Progenitor cell of endocrine pancreas (in vitro differentiated cells): ENCODE measurements at places on chromosomes 11 and 22. TPM values are rescaled to one million over a fixed set of nuclear protein-coding genes. Genes with fewer than 3 reads are reported as not detected.
A peak's percentile ranks its signal among the peaks of the same experiment; 100 is the strongest.

UPK3A gene
- total RNA-seq: 0.57 and 1.9 TPM in 2 replicates

OR52I1 gene
- not detected in 2 replicates for total RNA-seq

C11orf65 gene
- total RNA-seq: 0.42 and 0.67 TPM in 2 replicates

APOL1 gene
- total RNA-seq: 0.12 TPM in 1 of 2 replicates, not detected in the other

CABP4 gene
- 0.18 TPM in 1 of 2 replicates, not detected in the other for total RNA-seq

CEP57 gene
- 70.5 and 73.3 TPM in 2 replicates for total RNA-seq

SBF2 gene
- 43.8 and 44.9 TPM in 2 replicates for total RNA-seq

DNA sequence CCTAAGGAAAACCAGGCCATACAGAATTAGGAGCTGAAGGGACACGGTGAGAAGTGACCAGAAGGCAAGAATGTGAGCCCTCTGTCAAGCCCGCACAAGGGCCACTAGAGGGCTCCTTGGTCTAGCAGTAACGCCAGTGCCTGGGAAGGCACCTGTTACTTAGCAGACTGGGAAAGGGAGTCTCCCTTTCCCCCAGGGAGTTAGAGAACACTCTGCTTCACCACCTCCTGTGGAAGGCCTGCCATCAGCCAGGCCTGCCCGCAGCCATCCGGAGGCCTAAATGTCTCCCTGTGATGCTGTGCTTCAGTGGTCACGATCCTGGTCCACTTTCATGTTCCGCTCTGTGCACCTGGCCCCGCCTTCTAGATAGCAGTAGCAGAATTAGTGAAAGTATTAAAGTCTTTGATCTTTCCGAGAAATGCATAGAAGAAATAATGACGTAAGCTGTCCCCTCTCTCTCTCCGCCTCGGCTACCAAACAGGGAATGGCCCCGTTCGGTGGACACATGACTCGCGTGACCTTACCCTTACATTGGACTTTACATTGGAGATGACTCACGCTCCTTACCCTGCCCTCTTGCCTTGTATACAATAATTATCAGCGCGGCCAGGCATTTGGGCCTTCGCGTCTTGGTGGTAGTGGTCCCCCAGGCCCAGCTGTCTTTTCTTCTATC lies 10.7 kb upstream of the GSTP1 start:
- no peak overlapping the region for H3K4me3 ChIP-seq
- peaks cover 13% of the 10 kb centered on the region for H3K4me1 ChIP-seq
- DNase-seq: peak; percentile 48

GRCh38 chr11:30510750-30511149 lies 75.4 kb downstream of the MPPED2 start:
- no peaks in the 10 kb centered on the region for H3K36me3 ChIP-seq
- DNase-seq: no peak
- no peak overlapping the region for H3K27ac ChIP-seq

DNA sequence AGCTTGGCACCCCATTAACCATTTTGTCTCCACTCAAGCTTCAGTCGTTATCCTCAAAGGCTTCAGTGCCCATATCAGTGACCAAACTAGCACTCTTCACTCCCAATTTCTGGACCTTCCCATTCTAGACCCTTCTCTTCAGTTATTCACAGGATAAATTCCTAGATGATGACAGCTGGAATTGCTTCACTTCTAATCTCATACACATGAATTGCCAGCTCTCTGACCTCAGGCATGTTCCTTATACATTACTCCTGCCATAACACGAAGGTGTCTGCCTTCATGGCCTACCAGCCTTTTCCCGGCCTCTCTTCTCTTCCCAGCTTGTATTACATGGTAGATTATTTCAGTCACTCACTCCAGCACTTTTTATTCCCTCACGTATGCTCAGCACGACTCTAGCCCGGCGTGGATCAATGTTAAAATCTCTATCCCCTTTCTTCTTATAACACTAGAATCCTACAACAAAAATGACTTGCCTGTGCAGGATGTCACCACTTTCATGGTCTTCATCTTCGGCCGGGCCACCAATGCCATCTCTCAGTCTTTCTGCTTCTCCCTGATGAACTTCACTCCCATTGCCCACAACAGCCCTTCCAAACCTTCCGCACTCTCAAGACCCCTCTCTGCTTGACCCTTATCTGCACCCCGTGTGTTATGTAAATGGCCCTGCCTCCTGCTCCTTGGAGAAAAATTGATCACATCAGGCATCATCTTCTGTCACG lies 36.9 kb downstream of the EIF3F start:
- H3K27ac ChIP-seq: no peak overlapping the region
- no peaks in the 10 kb centered on the region for H3K36me3 ChIP-seq
- H3K4me1 ChIP-seq: peaks cover 9% of the 10 kb centered on the region
- no peak overlapping the region for H3K4me3 ChIP-seq

DNA sequence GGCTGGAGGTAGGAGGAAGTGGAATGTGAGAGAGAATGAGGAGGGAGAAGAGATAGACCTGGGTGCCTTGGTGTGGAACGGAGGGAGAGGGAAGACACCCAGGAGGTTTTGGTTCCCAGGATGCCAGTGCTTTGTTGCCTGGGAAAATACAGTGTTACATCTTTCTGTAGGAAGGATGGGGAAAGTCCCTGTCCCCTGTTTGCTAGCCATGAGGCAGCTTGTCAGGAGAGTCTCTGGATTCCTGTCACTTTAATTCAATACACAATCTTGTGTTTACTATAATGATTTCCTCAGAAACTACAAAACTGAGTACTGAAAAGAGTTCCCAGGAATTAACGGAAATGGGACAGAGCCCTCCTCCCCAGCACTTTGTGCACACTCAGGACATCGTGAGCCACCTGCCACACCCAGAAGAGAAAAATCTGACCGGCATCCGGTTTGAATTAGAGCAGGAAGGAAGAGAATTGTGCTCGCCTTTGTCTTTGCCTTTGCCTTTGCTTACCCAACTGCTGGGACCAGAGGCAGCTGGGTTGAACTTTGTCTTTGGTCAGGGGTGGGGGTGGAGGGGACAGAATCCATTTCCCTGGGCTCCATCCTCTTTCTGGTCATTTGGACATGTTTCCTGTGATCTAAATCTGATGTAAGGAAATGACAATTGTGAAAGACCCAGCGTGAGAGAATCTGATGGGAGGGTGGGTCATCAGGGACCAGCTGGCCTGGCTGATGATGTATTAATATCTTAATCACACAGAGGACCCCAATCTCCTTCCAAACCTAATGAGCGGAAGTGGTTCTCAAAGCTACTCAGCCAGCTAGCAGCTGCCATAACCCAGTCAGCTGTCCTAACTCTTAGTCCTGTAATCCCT lies 1.3 kb upstream of the LIMK2 start:
- no peak for DNase-seq
- H3K4me1 ChIP-seq: peaks cover 28% of the 10 kb centered on the region
- no peak overlapping the region for H3K4me3 ChIP-seq
- no peaks in the 10 kb centered on the region for H3K27me3 ChIP-seq

GRCh38 chr11:73361953-73362776 lies 14.0 kb upstream of the RELT start:
- H3K36me3 ChIP-seq: peaks cover 24% of the 10 kb centered on the region
- H3K27me3 ChIP-seq: no peaks in the 10 kb centered on the region
- H3K27ac ChIP-seq: no peak overlapping the region
- H3K4me3 ChIP-seq: no peak overlapping the region
- DNase-seq: no peak

DNA sequence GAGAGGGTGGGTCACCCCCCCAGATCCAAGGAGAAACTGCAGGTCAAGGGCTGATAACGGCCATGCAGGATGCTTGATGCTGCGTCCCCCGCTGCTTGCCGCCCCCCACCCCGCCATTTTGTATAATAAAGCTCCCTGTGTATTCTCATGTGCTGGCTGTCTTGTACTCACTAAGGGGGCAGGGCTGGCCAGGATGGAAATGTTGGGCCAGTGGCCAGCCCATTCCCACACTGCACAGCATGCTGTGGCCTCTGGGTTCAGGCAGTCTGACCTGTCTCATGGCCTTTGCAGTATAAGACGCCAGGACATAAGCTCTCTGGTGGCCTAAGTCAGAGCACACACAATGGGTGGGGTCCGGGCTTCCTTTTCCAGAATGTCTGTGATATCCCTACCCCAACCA lies 421 bp upstream of the PRR33 start:
- DNase-seq: no peak
- H3K4me3 ChIP-seq: no peak overlapping the region
- H3K36me3 ChIP-seq: no peaks in the 10 kb centered on the region
- H3K27ac ChIP-seq: no peak overlapping the region
- peaks cover 26% of the 10 kb centered on the region for H3K27me3 ChIP-seq

DNA sequence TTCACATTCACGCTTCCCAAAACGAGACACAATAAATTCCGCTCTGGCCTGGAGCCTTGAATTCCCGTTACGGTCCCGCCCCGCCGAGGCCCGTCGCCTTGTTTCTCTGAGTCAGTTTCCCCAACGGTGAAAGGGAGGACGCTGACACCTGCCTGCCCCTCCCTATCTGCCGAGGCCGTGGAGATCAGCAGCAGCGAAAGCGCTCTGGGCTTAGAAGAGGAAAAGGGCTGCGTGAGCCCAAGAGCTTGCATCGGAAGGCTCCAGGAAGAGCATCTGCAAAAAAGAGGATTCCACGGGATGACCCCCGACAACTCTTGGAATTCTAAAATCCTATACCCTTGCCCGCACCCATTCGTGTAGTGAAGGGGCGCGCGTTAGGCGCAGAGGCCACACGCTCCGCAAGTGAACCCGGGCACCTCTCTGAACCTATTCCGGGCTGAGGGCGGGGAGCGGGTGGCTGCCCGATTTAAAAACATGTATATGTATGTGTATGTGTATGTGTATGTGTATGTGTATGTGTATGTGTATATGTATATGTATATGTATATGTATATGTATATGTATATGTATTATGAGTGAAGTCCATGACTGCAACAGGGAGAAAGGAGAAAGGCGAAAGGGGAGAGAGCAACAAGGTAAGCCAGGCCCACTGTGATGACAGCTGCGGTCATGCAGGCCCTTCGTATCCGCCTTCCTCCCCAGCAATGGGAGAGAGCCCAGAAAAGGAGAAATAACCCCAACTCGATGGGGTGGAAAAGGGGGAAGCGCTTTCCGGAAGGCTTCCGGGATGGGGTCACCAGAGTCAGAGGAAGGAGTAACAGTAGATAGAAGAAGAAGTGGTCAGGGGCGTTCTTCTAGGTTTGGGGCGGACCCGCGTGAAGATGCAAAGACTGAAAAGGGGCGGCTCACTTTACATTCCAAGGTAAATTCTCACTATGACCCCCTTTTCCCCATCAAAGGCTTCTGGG lies 948 bp upstream of the MRTFA start:
- peaks cover 18% of the 10 kb centered on the region for H3K4me1 ChIP-seq
- H3K4me3 ChIP-seq: peak overlapping the region; percentile 91
- peak overlapping the region; percentile 96 for H3K27ac ChIP-seq
- peaks cover 1% of the 10 kb centered on the region for H3K36me3 ChIP-seq
- no peaks in the 10 kb centered on the region for H3K27me3 ChIP-seq

DNA sequence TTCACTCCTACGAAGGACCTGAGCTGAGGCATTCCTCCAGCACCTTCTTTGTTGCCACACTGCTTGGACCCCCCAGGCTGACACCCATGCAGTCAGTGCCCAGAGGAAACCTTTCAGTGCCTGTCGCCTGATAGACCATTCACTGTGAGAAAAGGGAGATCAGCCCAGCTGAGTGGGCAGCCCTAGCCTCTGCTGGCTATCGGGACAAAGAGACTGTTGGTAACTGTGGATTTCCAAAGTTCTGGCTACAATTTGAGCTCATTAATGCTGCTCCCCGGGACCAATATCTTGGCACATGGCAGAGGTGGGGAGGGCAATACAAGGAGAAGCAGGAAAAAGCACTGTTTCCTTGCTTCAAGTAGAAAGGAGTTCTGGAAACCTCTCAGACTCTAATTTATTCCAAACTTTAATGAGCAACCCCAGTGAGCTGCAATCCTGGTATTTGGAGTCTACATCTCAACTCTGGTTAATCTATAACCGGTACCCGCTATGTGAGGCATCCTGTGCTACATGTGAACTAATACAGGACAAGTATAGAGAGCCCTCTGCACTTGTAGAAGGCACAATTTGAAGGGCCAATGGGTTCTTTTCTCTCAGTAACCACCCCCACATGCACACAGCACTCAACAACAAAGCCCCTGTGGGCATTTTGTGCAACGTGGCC lies 200.7 kb upstream of the NCAM1 start:
- no peak for DNase-seq
- H3K4me3 ChIP-seq: no peak overlapping the region
- no peaks in the 10 kb centered on the region for H3K36me3 ChIP-seq
- H3K27ac ChIP-seq: no peak overlapping the region

- no peaks in the 10 kb centered on the region for H3K36me3 ChIP-seq
- H3K27ac ChIP-seq: no peak overlapping the region
- H3K4me1 ChIP-seq: no peaks in the 10 kb centered on the region
These were observed 44.0 kb downstream of the KCNJ4 start for GRCh38 chr22:38411016-38411415.

DNA sequence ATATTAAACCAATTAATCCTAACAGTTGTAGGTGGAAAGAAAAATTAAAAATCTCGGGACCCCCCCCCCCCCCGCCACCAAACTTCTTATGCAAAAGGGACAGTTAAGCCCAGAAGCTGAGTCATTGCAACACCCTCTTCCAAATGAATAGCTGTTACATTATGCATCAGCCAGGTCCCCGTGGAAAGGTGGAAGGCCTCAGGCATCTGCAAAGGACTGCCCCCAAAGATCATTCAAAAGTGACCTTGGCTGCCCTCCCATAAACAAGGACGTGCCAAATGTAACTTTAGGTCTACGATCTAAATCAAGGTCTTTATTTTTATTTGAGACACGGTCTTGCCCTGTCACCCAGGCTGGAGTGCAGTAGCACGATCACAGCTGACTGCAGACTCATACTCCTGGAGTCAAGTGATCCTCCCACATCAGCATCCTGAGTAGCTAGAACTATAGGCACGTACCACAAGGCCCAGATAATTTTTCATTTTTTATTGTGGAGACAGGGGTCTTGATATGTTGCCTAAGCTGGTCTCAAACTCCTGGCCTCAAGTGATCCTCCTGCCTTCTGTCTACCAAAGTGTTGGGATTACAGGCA lies 22.8 kb downstream of the SYN3 start:
- H3K4me1 ChIP-seq: no peaks in the 10 kb centered on the region
- peaks cover 25% of the 10 kb centered on the region for H3K27me3 ChIP-seq
- H3K27ac ChIP-seq: no peak overlapping the region
- no peak overlapping the region for H3K4me3 ChIP-seq
- DNase-seq: no peak

- H3K27ac ChIP-seq: no peak overlapping the region
- H3K4me1 ChIP-seq: no peaks in the 10 kb centered on the region
- no peaks in the 10 kb centered on the region for H3K27me3 ChIP-seq
- DNase-seq: no peak
- H3K4me3 ChIP-seq: no peak overlapping the region
These were observed 387.8 kb downstream of the CTTN start for GRCh38 chr11:70786021-70786665.

DNA sequence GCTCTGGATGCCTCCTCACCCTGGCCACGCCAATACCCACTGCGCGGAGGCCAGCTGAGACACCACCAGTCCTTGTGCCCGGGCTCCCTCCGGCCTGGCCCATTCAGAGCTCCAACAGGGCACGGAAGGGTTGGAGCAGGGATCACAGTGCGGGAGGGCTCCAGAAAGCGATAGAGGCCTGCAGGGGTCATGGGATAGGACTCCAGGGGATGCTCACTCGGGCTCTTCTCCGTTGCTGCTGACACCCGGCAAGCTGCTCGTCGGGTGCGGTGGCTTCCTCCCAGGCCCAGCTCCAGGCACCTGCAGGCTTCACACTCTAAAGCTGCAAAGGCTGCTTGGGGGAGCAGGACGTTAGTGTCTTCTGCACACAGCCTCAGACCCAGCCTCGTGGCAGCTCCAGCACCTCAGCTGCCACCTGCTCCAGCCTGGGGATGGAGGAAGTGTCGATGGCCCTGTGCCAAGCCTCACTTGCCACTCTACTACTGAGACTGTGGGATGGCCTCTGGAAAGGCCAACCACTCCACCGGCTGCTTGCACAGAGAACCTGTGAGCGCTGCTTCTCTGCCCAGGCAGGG lies 10.6 kb downstream of the WNT7B start:
- DNase-seq: no peak
- peaks cover 18% of the 10 kb centered on the region for H3K4me1 ChIP-seq
- H3K4me3 ChIP-seq: no peak overlapping the region
- peaks cover 24% of the 10 kb centered on the region for H3K27me3 ChIP-seq
- no peak overlapping the region for H3K27ac ChIP-seq

- no peak overlapping the region for H3K27ac ChIP-seq
- peaks cover 2% of the 10 kb centered on the region for H3K4me1 ChIP-seq
These were observed 16.2 kb downstream of the PATE2 start for GRCh38 chr11:125762445-125762844.
